ENCODE measurements at places on chromosomes 1 and 21.

- no peak for DNase-seq
These were observed 250.3 kb downstream of the PTPRC start for GRCh38 chr1:198889101-198889500.

GRCh38 chr1:113217447-113218208 is 144.6 kb downstream of the LRIG2 start:
- DNase-seq: no peak

GRCh38 chr1:48668339-48668738 is 108.4 kb downstream of the BEND5 start:
- DNase-seq: no peak

- DNase-seq: no peak
These were observed 6.2 kb upstream of the FYB2 start for GRCh38 chr1:56825436-56825835.

DNA sequence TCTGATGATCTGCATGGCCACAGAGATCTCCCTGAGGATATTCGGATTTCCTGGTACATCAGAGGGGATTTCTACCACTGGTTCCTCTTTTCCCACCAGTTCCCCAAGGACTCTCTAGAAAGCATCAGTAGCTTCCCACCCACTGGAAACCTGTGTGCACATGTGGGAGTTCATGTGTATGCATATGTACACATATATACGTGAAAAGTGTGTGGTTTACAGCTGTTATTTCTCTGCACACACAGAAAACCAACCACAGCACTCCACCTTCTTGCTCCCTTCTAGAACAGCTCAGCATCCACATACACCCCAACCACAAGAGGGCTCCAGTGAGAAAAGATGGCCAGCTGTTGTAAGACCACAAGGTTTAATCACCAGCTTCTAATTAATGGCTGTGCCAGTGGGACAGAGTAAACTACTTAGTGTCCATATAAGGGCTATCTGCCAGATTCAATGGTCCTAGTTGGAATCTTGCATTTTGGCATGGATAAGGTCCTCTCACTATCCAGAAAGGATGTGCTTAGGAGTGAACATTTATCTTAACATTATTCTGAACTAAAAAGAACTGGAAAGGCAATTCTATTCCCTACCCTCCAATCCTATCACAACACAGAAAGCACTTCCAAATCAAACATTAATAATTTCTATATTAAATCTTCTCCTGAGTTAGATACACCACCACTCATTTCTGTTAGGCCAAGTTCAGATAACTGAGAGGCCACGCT is 24.1 kb downstream of the GPR3 start:
- DNase-seq: peak; percentile 59

GRCh38 chr21:39217356-39218081 is 34.3 kb upstream of the PSMG1 start:
- no peak for DNase-seq

GRCh38 chr1:51729824-51730301 is 113.0 kb downstream of the OSBPL9 start:
- DNase-seq: no peak

- DNase-seq: no peak
These were observed 115.1 kb upstream of the JUN start for GRCh38 chr1:58898739-58899586.

- no peak for DNase-seq
These were observed 23.8 kb downstream of the CASQ2 start for GRCh38 chr1:115744646-115745275.

DNA sequence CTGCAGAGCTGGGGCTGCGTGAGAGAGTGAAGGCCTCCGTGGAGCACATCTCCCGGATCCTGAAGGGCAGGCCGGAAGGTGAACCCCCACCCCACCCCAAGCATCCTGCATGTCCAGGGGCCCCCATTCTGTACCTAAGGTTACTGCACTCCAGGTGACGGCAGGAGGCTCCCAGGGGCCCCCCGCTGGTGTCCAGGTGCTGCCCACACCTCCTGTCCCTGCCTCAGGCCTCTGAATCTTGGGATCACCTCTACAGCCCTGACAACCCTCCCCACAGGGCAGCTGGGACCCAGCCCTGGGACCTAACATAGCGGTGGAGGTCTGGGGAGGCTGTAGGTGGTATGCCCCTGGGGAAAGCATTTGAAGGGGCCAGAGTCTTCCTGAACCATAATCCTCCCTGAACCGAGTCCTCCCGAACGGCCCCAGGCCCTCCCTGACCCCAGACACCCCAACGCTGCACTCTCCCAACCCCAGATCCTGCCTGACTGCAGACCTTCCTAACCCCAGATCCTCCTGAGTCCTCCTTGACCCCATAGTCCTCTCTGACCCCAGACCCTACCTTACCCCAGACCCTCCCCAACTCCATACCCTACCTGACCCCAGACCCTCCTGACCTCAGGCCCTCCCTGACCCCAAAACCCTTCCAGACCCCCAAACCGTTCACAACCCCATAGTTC is 33.5 kb downstream of the TRIM11 start:
- DNase-seq: no peak

DNA sequence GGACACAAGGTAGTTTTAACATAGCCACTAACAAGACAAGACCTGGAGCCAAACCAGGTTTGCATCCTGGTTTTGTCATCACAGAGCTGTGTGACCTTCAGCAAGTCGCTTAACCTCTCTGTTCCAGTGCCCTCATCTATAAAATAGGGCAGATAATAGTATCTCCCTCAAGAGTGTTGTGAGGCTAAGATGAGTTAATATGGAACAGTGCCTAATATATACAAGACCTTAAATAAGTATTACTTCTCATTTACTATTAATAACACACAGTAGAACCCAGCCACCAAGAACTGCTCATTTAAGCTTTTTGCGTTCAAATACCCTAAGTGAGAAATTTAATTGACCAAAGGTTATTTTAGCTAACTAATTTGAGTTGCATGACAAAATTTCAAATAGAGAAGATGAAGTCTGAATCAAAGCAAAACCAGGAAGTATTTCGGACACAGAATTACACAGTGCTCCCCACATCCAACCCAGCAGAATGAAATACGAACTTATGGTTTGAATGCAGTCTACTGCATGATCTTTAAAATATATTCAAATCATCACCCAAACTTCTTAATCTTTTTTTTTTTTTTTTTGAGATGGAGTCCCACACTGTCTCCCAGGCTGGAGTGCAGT is 123.9 kb upstream of the KRTAP19-8 start:
- no peak for DNase-seq

GRCh38 chr21:33505833-33506232 is 14.3 kb upstream of the DNAJC28 start:
- no peak for DNase-seq
